GDM1 (cell line): ENCODE measurements at places on chromosomes 5 and 9.

DNA sequence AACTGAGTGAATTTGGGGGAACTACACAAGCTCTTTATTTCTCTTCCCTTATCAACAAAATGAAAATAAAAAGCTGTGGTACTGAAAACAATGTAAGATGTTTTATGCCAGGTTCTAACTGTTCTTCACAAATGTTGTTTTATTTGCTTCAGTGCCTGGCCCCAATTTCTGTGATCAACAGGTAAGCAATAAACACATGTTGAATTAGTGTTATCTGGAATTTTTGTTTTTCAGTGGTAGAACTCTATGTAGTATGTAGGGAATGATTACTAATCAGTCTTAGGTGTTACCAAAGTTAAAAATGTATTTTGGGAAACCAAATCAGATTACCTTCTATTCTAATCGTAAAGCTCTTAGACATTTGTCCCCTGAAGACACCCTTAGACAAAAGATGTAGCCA lies 7.5 kb upstream of the DPYSL3 start:
- DNase-seq = no peak

GRCh38 chr9:109110329-109111021 lies 9.3 kb downstream of the TMEM245 start:
- no peak for DNase-seq

DNA sequence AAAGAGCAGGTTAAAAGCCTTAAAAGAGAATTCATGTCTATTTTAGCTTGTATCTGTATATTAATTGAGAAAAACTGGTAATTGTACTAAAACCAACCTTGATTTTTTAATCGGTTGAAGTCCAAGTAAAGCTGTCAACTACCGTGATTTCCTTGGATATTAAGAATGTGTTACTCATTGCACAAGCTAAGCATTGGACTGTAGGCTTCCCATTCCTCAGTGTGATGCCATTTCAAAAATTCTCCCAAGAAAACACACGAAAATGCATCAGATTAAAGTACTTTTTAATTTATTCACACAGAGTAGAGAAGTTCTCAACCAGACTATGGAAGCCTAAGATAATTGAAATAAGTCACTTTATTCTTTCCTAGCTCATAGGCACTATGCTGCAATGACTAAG lies 761.4 kb upstream of the TYRP1 start:
- no peak for DNase-seq

- DNase-seq = no peak
Measured at GRCh38 chr5:55231919-55232270, 1.5 kb downstream of the CCNO start.

DNA sequence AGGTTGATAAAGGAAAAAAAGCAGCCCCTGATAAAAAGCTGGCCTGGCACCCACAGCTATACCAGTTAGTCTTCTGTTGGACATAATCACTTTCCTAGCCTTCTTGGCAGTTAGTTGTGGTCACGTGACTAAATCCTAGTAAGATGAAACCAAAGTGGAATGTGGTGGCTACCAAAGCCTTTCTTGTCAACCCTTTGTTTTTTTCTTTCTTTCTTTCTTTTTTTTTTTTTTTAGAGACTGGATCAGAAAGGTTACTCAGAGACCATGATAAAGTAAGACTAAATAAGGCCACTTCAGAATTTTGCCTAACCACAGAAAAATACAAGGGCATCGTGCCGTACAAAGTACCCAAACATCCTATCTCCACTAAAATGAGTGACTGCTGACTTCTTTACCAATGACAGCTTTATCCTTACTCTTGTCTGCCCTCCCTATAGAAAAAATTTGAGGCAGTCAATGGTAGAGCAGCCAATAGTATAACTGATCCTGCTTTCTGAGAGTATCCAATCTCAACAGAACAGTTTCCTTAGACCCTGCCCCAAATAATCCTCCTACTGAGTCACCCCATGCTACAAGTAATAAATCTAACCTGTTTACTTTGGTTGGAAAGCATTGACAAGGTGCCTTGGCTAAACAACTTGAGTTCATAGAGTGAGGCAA lies 14.2 kb upstream of the KIF27 start:
- DNase-seq = no peak
